ENCODE measurements at places on chromosomes 13 and 19.
A peak's percentile ranks its signal among the peaks of the same experiment; 100 is the strongest.

- peak; percentile 97 for DNase-seq
These were observed 1775.1 kb upstream of the PCDH20 start for GRCh38 chr13:63190742-63191141.

- no peak for DNase-seq
These were observed 253.3 kb downstream of the LIG4 start for GRCh38 chr13:107961849-107962608.

GRCh38 chr13:88602786-88603777, 931.9 kb downstream of the SLITRK5 start:
- no peak for DNase-seq

GRCh38 chr13:59495936-59496512, 667.7 kb downstream of the DIAPH3 start:
- no peak for DNase-seq

DNA sequence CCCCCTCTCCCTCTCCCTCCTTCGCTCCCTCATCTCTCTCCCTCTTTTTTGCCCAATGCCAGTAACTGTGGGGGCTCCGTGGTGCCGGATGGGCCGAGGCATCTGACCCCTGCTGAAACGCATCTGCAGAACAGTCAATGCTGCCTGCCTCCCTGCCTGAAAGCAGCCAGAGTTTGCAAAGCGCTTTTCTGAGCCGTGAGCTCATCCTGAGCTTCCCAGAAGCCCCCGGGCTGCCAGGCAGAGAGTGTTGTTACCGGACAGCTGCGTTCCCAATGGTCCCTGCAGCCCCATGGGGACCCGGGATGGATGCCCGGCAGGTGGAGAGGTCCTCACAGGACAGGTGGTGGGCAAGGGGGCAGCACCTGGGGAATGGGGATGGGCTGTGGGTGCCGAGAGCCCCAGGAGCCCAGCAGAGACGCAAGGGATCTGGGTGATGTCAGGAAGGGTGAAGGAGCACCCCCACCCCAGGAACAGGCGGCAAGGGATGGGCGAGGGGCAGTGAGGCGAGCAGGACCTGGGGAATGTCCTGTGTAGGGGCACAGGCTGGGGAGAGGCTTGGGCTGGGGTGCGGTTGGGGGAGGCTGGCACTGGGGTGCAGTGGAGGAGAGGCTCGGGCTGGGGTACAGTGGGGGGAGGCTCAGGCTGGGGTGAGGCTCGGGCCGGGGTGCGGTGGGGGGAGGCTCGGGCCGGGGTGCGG, 33.0 kb downstream of the GPX4 start:
- DNase-seq = no peak

- DNase-seq = no peak
These were observed 23.0 kb downstream of the PAN3 start for GRCh38 chr13:28161370-28161769.

DNA sequence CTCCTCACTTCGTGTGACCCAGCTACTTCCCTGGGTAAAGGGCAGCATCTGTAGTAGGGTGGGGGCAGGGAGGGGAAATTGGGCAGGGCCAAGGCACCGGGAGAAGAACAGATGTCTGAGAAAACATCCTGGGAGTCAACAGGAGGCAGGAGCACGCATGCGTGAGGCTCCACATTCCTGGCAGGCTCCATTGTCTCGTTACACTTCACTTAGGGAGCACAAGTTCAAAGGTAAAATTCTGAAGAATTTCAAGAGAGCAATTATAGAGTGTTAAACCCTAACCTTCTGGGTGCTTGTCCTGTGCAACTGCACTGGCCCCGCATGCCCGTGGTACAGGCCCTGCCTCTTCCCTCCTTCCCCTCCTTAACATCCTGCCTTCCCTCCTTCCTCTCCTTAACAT, 79.6 kb upstream of the POMP start:
- no peak for DNase-seq

DNA sequence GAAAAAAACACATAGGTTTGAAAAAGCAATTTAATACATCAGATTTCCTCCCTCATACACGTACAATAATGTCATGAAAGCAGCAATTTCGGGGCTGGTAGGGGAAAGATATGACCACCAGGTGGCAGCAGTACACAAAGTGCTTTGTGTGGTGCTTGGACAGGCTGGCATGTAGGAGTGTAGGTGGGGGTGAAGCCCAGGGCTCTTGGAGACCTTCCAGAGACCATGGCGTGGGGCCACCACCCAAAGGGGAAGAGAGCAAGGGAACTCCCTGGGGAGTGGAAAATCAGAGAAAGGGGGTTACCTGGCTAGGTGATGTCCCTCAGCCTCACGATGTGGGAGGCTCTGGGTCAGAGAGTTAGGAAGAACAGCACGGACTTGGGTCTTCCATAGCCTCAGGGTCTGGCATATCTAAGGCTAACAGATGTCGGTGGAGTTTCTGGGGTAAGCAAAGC, 11.8 kb upstream of the CCNA1 start:
- peak; percentile 73 for DNase-seq

- DNase-seq = no peak
These were observed 223.6 kb downstream of the GPC6 start for GRCh38 chr13:93450191-93450621.

GRCh38 chr13:60143775-60144174, 20.0 kb downstream of the DIAPH3 start:
- DNase-seq = no peak

DNA sequence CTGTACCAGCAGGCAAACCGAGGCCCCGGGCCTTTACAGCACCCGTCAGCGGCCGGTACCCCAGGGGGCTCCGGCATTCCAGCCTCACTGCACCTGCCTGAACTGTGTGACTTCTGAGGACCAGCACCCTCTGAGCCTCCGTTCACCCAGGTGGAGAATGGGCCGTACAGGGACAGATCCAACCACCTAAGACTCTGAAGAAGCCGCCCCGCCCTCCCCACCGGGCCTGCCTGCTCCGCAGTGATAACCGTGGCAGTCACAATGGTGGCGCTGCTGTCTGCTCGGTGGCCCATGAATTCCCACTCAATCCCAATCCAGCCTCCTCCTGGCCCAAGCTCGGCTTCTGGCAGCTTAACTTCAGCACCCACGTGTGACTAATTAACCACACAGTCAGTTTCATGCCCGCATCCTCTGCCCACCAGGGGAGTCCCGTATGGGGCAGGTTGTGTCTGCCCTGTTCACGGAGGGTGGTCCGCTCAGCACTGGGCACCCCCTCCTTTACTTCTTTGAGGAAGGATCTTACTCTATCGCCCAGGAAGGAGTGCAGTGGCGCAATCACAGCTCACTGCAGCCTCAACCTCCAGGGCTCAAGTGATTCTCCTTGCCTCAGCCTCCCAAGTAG, 3.4 kb downstream of the TCF3 start:
- no peak for DNase-seq

DNA sequence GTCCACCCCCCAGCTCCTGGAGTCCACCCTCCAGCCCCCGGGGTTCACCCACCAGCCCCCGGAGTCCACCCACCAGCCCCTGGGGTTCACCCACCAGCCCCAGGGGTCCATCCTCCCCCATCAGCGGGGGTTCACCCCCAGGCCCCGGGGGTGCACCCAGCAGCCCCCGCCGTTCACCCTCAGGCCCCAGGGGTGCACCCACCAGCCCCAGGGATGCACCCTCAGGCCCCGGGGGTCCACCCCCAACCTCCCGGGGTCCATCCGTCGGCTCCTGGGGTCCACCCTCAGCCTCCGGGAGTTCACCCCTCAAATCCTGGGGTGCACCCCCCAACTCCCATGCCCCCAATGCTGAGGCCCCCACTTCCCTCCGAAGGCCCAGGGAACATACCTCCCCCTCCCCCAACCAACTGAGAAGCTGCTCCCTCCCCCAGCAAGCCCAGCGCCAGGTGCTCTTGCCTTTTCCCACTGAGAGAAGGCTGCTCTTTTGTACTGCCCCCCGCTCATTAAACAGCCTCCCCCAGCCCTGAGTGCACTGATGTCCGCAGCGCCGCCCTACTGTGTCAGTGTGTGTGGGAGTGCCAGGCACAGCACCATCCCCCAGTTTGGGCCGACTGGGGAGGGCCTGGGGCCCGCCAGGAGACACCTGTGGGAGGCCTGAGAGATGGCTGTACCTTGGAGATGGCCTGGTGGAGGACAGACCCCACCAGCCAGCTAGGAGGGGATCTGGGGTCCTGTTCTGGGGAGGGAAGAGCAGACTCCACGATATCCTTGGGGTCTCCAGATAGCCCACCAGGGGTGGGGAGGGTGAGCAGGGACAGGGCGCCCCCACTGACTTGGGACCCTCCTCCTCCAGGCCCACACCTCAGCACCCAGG, 750 bp upstream of the AMH start:
- DNase-seq = no peak

- DNase-seq = no peak
These were observed 26.0 kb upstream of the UBAC2 start for GRCh38 chr13:99174533-99175100.

- no peak for DNase-seq
These were observed 3.4 kb downstream of the CC2D1A start for GRCh38 chr19:13909430-13909829.

GRCh38 chr19:39533003-39533512, 406 bp upstream of the EID2B start:
- DNase-seq = no peak

DNA sequence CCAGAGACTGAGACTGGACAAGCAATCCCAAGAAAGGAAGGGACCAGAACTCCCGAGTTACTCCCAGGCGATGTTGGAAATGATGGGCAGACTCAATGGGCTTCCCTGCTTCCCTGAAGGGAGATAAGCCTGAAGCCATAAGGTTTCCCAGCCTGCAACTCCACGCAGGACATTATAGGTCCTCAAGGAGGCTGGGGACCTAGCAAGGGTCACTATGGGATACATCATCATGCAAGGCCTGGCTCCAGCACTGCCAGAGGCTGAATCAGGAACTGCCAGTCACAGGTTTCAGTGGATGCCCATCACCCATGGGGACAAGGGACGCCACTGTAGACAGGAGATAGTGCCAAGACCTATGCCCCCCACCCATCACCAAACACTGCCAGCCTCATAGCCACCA, 338.7 kb downstream of the IRS2 start:
- no peak for DNase-seq

- DNase-seq = no peak
These were observed 529.2 kb upstream of the NBEA start for GRCh38 chr13:34412817-34413375.

- no peak for DNase-seq
These were observed 718.0 kb downstream of the DACH1 start for GRCh38 chr13:71149046-71149445.

GRCh38 chr13:76489274-76489673, 396.9 kb downstream of the KCTD12 start:
- DNase-seq = no peak

GRCh38 chr13:32330441-32330840, 15.1 kb downstream of the BRCA2 start:
- DNase-seq = no peak

DNA sequence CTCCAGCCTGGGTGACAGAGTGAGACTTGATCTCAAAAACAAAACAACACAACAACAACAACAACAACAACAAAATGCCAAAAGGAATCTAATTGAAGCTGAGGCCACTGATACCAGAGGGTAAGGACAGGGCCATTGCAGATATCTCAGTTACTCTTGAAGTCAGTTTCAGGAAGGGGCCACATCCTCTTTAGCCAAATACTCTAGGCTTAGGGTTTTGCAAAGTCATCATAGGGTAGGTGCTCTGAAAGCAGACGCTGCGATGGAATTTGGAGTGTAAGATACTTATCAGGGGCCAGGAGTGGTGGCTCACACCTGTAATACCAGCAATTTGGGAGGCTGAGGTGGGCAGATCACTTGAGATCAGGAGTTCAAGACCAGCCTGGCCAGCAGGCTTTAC, 46.6 kb upstream of the UBAC2 start:
- no peak for DNase-seq

- no peak for DNase-seq
These were observed 8.9 kb upstream of the VSTM2B start for GRCh38 chr19:29516821-29517395.

DNA sequence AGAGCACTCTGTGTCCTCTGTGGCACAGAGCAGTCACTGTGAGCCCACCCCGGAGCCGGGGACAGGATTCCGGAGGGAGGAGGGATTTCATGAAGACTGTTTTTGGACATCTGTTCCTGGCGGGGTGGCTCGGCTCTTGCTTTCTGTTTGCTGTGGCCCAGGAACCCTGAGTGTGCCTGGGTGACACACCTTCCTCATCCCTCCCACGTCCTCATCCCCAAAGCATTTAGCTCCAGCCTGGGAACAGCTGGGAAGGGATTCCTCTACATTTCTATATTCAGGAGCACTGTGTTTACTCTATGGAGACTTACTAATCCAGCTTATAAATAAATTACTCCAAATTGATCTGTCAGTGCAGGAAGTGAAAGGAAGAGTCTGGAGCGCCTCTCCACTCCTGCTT, 97.8 kb upstream of the UBL3 start:
- DNase-seq = no peak

All from ACHN (cell line).